ENCODE measurements at places on chromosomes 2 and 18.

DNA sequence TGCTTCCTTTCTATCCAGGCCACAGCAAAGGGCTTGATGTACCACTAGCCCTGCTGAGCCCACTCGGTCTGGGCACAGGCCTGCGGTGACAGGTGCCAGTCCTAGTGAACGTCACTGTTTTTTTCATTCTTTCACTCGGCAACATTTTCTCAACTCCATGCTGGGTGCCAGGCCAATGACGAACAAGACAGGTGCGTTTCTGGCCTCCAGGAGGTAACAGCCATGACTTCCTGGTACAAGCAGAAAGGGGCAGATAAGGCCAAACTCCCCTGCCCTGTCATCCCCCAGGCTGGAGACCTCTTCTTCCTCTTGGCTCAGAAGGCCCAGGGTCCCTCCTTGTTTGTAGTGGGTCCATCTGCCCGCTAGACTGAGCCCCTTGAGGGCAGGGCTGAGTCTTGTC lies 55.7 kb upstream of the OTOF start:
- no peak for DNase-seq

DNA sequence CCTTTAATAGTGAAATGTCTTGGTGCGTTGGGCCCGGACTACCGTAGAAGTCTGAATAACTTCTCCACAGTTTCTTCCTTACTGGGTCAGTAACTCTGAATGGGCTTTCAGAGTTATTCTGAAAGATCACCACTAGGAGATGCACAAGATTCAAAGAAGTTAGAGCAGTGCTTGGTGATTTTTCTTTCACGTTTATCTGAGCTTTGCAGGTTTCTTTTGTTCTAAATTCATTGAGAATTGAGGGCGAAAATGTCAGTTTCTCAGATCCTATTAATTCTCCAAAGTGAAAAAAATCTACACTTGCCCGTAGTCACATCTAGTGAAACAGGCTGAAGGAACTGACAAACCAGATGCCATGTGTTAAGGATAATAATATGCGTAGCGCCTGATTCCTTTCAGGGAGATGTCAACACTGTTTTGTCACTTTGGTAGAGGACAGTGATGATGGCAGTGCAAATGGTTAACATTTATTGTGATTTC lies 70.1 kb downstream of the QPCT start:
- DNase-seq: peak; percentile 48

DNA sequence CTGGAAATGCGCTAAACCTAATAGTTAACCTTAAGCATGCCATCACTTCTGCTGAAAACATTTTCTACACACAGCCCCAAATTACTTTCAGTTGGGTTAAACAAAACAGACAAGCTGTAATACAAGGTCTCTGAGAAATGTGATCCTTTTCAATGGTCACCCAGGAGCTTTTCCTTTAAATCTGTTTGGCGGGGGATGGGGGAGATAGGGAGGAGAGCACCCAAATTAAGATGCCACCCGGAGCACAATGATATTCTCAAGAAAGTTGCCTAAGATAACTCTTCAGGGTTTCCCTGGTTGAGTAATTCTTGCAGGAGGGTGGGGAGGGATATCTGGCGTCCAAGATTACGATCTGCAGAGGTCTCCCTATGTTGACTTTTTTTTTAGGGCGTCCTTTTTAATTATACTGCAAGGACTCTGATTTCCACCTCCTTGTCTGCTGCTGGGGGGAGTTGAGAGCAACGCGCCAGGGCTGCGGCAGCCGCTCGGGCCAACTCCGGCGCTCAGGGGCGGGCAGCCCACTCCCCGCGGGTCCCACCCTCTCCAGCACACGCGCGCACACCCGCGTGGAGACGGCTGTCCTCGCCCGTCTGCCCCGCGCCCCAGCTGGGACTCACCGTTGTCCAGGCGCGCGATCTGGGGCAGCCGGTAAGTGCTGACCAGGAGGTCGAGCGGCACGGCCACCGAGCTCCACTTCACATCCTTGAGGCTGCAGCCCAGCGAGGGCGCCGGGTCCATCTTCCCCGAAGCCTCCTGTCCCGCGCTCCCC lies 807 bp downstream of the GAREM1 start:
- peak; percentile 50 for DNase-seq

DNA sequence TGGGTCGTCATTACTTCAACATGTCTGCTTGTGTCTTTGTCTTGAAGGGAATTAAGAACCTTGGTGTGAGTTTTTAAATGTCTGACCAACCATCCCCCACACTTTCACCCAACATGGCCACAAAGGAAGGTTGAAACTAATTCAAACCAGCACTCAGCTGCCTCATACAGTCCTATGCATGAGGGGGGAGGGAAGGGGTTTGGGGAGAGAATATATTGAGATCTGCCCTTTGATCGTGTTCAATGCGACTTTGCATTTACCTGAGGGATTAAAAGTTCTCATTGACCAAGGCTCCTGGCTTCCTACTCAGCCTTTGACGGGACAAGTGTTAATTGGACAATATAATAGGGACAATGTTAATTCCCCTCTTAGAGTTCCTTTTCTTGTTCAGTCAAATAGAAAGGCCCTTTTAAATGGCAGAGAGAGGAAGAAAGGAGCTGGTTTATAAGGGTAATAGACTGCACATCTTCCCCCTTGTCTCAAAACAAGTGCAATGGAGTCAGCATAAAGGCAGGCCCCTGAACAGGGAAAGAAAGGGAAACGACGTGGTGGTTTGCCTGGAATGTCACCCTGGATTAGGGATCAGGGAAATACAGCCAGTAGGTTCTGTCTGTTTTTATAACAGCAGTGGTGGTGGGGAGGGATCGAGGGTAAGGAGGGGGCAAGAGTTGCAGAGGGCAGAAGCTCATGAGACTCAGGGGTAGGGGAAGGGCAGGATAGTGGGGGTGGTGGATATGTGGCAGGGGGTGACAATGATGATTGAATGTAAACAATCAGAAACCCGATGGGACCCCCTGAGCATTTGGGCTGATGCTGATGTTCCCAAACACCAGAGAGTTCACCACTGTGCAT lies 198.7 kb downstream of the MYCN start:
- no peak for DNase-seq

GRCh38 chr18:23354625-23355024 lies 98.5 kb upstream of the RIOK3 start:
- no peak for DNase-seq

DNA sequence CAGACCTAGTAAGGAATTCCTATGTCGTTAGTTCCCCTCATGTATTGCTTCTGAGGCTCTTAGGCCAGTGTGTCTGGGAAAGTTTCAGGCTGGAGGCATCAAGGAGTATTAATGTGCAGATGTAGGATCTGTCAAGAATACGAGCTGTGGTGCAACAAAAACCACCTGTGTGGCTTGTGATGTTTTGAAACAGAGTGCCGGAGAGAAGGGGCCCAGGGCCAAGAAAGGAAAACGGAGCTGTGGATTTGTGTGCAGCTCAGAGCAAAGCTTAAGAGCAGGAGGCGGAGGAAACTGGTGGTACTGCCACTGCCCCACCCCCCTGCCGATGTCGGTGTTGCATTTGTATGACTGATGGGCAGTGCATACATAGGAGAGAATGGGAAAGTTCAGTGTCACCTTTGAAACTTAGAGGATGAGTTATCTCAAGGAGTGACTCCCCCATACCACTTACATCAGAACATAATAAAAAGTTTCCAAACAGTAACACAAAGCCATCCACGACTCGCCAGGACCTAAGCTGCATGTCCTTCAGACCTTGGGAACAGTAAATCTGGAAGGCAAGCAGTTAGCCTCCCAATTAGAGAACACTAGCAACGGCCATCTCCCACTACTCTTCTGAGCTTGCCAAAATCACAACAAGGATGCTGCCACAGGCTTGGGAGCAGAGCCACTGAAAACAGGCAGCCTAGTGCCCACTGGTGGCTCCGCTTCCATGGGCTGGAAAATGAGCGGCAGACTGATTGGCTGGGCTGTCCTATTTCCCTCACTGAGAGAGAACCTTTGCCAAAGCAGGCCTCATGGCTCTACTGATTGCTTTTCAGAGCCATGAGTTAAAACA lies 152.7 kb upstream of the NT5C1B start:
- DNase-seq: peak; percentile 5

DNA sequence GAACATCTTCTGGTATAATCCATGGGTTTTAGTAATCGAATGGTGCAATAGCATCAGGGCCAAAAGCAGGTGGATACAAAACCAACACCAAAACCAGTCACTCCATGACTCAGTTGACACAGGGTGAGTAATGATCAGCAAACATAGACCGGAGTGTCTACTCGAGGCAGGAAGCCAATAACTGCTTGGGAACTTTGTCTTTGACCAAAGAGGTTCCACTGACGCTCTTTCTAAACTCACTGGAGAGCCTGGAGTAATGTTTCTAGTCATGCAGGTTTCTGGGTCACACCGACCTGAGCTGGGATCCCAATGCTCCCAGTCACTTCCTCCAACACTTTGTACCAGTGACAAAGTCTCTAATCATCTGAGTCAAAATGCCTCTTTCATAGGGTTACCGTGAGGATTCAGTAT lies 30.9 kb downstream of the MREG start:
- no peak for DNase-seq

- no peak for DNase-seq
Observed at GRCh38 chr2:218988164-218988563, 3.2 kb upstream of the FEV start.

- no peak for DNase-seq
Observed at GRCh38 chr2:181463588-181463987, 6.4 kb downstream of the ITGA4 start.

DNA sequence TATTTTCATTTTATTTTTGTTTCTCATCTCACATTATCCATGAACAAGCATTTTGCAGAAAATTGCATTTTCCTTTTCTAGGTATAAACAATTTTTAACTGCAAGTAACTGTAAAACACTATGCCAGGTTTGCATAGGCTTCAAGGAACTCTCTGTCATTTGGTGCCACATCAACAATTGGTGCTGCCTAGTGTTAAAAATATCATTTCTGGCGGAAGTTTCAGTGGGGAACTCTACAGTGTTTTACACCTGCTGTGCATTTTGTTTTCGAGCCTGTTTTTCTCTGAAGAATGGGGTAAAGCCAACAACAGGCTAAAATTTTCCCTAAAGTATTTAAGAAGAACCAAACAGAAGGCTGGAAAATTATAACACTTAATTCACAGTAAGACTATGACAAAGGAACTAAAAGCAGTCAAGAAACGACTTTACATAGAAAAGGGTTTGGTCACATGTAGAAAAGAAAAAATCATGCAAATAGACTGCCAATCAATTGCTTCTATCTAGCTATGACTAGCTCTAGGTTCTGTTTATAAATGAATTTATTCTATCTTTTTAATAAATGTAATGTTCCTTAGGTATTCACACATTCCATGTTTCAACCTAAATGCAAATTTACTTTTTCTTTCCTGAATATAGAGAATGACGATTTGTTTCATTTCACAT lies 21.4 kb upstream of the FRZB start:
- DNase-seq: no peak

DNA sequence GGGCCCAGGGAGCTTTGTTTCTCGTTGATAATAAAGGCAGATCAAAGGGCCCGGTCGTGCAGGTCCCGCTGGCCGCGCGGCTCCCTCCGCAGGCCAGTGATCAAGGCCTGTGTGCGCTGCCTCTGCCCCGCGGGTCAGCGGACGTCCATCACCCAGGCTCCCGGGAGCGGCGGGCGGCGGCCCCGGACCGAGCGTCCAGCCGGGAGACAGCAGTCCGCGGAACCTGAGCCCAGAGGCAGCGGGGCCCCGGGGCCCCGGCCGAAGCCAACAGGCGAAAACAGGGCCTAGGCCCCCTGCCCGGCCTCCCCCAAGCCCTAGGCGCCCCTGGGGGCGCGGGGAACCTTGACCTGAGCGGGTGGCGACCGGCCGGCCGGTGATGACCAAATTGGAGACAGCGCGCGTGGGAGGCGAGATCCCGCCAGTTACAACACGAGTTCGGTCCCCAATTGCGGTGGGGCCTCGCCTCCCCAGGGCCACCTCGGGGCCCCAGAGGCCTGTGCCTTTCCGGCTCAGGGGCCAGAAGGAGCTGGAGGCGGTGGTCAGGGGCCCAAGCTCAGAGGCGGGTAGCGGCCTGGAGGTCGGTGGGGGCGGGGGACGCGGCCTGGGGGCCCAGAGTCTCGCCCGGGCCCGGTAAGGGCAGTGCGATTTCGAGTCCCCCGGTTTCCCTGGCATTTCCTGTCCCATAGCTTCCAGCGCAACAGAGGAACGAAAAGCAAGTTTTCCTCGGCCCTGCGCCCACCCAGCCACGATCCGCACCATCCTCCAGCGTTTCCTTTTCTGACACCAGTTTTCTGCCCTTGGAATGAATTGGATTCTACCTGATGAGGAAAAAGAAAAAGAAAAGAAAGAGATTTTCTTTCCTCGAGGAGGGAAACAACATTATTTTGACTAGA lies 5.9 kb downstream of the SP9 start:
- DNase-seq: no peak

DNA sequence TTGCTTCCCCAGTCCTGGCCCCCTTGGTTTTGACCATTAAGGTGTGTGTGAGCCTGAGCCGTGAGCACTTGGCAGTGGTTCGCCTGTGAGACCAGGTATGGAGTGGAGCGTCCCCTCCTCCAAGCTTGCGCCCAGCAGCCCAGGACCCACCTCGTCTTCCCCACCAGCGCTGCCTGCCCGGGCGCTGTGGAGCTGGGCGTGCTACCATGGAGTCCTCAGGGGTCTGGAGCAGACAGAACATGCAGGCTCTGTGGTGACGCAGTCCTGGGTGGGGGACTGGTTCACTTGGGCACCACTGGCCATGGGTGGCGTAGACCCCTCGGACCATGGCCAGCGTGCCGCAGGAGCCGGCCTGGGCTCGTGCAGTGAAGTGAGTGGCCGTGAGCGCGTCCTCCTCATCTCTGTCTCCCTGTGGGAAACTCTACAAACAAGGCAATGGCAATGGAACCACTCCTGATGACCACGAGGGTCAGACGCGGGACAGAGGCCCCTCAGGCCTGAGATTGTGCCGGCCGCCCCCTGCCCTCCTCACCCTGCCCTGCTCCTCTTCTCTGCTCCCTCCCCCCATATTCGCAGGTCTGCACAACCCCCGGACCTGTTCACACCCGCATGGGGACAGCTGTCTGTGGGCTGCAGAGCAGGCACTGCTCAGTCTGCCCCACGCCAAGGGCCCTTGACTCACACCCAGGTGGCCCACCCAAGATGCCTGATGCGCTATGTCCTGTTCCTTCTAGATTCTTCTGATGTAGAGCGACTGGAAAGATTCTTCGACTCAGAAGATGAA lies 15.0 kb downstream of the DTYMK start:
- no peak for DNase-seq

- DNase-seq: no peak
Observed at GRCh38 chr2:136495636-136496035, 269.7 kb upstream of the THSD7B start.

DNA sequence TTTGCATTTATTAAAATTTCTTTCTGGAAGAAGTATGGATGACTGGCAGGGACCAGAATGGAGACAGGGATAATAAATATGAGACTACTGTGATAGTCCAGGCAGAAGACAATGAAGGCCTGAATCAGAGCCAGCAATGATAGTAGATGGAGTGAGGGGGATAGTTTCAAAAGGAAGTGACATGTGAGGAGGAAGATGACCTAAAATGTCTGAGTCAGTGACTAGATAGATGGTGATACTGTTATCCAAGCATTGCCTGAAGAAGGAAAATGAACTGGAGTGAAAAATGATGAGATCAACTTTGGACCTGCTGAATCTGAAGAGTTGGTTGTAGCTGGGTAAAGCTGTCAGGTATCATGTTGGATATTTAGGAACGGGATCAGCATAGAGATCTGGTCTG lies 158.3 kb upstream of the KLF7 start:
- DNase-seq: no peak

Data from midbrain (tissue), 1 donor.